ENCODE measurements at places on chromosomes 16 and 17. TPM values are rescaled to one million over a fixed set of nuclear protein-coding genes. Genes with fewer than 3 reads are reported as not detected.

Gene CHST5
- total RNA-seq, result 0.23 TPM

Gene RAB11FIP4
- total RNA-seq, result 0.74 TPM

Gene KCNH6
- total RNA-seq, result not detected

Gene ZMYND15
- not detected for total RNA-seq

Gene KRT36
- total RNA-seq, result not detected

Gene SLC5A2
- not detected for total RNA-seq

Gene PRAC2
- total RNA-seq, result not detected

Gene NPIPB12
- total RNA-seq, result 27.6 TPM
